ENCODE measurements at places on chromosomes 12 and 14.

DNA sequence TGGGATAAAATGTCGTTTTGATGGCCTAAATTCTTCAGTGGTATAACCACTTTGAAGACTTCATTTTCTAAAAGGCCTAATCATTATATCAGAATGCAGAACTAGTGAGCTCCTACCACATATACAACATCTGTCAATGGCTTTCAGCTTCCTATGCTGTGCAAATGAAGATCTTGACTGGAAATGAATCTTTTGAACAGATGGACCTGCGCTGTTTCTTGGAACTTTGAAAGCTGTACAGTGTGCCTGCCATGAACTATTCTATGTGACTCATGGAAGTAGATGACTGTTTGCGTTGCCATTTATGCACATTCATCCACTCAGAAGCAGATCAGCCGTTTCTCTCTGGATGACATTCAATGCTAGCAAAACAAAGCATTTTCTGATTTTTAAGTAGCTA lies 542.2 kb upstream of the USP15 start:
- DNase-seq = no peak

GRCh38 chr12:72658615-72659014 lies 386.4 kb downstream of the TRHDE start:
- no peak for DNase-seq

DNA sequence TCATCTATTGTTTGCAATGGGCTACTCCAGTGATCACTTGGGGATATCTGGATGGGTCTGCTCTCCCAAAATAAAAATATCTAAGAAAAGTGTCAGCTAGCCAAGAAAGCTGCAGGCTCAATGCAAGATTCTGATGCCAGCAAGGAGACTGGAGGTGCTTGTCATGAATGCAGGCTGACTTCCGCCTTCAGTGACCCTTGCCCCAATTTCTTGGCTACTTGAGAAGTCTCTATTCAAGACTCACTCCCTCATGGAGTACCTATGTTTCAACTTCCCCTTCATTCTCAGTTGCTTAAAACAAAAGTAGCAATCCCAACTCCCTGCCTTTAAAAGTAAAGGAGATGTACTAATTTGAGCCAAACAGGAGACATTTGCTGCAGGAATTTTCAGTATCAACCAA lies 123.9 kb downstream of the GPR65 start:
- DNase-seq = no peak

DNA sequence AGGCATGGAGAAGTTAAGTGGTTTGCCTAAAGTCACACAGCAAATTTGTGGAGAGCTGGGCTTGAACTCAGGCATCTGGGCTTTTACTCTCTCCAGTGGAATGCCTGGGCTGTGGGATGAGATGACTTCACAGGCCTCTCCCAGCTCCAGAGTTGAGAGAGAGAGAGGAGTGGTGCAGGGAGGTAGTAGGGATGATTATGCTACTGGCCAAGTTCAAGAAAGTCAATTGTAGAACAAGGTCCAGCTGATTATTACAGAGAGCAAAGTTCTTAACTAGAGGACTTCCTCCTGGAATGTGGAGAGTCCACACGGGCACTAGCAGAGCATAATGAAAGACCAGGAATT lies 769 bp upstream of the EMP1 start:
- no peak for DNase-seq

DNA sequence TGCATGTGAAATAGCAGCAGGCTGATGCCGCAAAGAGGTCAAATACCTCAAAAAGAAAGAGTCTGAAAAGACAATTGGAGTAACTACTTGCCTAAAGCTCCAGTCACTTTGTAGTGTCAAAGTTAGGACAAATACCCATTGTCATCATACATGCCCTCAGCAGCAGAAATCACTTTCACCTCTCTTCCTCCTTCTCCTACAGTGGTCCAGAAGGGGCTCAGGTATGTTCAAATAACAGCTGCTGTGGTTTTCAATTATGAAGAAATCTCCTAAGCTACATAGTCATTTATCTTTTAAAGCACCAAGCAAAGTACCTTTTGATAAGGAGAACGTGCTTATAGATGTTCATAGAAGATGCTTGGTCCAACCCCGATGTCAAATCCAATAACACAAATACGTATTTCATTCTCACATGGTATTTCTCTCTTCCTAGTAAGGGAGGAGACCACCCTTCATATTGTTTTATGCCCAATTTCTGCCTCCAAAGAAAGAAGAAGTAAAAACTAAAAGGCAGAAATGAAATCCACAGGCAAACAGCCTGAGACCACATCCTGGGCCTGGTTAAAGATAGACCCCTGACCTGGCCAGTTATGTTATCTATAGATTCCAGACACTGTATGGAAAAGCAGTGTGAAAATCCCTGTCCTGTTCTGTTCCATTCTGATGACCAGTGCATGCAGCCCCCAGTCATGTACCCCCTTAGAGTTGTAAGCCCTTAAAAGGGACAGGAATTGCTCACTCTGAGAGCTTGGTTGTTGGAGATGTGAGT lies 23.7 kb downstream of the GYS2 start:
- no peak for DNase-seq

GRCh38 chr12:82959821-82960220 lies 273.1 kb downstream of the TMTC2 start:
- no peak for DNase-seq

GRCh38 chr12:32302218-32303173 lies 96.9 kb upstream of the FGD4 start:
- DNase-seq = no peak

DNA sequence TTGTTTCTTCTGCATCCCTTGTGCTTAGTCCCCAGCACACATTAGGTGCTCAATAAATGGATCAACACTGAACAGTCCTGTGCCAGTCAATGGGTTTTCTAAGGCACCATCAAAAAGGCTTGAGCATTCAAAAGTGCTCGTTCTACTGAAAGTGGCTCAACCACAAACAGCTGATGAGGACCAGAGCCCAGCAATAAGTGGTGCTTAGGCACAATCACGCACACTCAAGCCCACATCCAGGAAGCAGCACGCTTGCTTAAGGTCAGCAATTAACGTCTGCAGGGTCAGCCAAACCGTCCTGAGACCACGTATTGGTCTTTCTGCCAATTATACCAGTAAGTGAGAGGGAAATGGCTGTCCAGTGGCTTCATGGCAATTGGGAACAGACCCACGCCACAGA lies 56.5 kb downstream of the PRIMA1 start:
- DNase-seq = no peak

DNA sequence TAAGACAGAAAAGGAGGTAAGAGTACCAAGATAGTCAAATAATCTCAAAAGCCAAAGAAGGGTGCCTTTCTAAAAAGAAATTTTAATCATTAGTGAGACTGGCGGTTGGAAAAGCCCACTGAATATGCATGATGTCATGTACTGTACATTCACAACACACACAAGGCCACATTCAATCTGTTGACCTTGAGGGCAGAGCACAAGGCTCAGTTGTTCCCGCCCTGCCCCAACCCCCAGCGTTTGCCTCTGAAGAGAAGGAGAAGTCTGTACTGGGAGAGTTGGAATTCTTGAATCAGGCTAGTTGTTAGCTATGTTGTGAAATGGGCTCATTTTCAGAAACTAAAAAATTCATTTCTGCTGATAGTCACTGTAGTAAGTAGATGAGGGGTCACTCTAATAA lies 50.2 kb upstream of the NID2 start:
- DNase-seq = no peak

GRCh38 chr12:6428326-6428725 lies 16.4 kb upstream of the CD27 start:
- no peak for DNase-seq

- DNase-seq = no peak
Measured at GRCh38 chr14:42228611-42229010, 621.9 kb downstream of the LRFN5 start.

- no peak for DNase-seq
Measured at GRCh38 chr12:120470150-120470784, 719 bp upstream of the SRSF9 start.

- DNase-seq = no peak
Measured at GRCh38 chr12:5272018-5272785, 159.7 kb upstream of the NTF3 start.

DNA sequence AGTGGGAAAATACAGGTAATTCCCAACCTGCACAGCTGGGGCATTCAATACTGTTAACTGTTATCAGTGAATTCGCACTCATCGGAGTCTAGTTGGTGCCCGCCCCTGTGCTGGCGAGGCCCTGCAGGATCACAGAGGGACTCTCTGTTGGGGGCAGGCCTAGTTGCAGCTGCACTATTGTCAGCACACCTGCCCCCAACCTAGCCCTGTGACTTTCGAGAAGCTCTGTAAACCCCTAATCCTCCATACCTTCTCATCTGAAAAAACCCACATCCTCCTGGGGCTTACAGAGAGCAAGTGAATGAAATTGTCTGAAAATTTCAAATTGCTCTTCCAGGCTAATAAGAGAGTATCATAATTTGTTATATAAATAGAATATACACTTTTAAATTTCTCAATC lies 132.2 kb upstream of the NUDT4 start:
- peak; percentile 60 for DNase-seq

- no peak for DNase-seq
Measured at GRCh38 chr14:83780321-83780720, 1749.6 kb upstream of the FLRT2 start.

DNA sequence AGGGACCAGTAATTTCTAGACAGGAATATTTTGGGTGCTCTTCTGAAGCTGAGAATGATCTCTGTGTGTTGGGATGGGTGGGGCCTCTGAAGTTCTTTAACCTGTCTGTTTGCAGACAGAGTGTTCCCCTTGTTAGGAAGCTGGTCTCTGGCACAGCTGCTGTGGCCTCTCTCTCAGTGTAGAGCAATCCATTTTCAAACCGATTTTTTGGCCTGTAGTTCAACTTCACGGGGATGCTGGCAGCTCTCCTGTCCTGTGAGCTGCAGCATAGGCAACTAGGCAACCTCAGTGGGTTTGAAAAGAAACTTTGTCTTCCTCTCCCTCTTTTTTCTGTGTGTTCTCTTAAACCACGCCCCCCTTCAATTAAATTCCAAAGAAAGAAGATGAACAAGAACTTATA lies 69.1 kb downstream of the SMOC1 start:
- DNase-seq = no peak

DNA sequence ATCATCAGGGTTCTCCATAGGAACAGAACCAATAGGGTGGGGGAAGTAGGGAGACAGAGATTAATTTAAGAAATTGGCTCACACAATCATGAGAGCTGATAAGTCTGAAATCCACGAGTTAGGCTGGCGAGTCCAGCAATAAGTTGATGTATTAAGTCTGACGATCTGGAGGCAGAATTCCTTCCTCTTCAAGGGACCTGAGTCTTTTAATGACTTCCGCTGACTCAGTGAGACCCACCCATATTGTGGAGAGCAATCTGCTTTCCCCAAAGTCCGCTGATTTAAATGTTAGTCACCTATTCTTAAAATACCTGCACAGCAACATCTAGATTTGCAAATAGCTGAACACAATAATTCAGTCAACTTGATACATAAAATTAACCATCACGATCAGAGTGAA lies 97.8 kb downstream of the SPTSSA start:
- DNase-seq = no peak

- DNase-seq = no peak
Measured at GRCh38 chr14:29548948-29549370, 378.7 kb downstream of the PRKD1 start.

- no peak for DNase-seq
Measured at GRCh38 chr12:41663598-41664265, 475.6 kb downstream of the PDZRN4 start.

GRCh38 chr14:65751510-65751909 lies 339.0 kb downstream of the FUT8 start:
- no peak for DNase-seq

DNA sequence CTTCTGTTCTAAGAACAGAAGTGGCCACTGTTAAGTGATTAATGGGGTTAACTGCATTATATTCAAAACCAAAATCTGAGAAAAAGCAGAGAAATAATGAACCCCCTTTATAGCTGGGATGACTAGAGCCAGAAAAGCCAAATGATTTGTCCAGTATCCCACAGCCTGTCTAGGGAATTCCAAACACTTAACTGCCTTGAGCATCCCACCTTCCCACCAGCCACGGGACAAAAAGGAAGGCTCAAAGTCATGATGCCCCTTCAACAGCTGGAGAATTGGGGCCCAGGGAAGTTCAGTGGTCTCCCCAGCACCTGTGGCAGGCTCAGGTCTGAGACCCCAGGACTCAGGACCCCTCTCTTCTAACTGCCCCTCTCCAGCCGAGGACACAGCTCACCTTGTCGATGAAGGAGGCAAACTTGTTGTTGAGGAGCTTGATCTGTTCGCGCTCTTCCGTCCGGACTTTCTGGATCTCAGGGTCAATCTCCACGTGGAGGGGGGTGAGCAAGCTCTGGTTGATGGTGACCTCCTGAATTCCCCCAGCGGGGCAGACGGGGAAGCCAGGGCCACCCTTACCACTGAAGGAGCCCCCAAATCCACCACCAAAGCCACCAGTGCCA lies 605 bp downstream of the KRT4 start:
- DNase-seq = no peak

- DNase-seq = no peak
Measured at GRCh38 chr14:63760014-63760413, 32.1 kb upstream of the SGPP1 start.

DNA sequence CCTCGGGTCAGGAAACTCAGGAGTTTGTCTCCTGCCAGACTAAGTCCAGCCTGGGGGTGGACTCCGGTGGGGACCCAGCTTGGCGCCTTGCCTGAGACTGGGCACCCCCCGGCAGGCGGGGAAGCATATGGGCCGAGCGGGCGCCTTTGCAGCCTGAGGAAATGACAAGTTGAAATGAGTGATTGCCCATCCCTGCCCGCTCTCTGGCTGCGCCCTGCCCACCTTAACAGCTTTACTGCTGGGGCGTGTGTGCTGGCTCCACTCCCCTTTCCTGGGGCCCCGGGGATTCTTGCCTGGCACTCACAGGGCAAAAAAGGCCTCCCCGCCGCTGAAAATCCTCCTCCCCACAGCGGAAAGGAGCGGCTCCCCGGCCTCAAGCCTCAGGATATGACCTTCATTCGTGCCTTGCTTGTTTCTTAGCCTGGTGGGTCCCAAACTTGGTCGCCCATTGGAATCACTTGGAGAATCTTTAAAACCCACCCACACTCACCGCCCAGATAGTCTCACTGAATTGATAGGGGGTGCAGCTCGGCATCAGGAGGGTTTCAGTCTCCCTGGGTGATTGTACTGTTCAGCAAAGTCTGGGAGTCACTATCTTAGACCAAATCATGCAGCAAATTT lies 1.5 kb downstream of the RFLNA start:
- no peak for DNase-seq

DNA sequence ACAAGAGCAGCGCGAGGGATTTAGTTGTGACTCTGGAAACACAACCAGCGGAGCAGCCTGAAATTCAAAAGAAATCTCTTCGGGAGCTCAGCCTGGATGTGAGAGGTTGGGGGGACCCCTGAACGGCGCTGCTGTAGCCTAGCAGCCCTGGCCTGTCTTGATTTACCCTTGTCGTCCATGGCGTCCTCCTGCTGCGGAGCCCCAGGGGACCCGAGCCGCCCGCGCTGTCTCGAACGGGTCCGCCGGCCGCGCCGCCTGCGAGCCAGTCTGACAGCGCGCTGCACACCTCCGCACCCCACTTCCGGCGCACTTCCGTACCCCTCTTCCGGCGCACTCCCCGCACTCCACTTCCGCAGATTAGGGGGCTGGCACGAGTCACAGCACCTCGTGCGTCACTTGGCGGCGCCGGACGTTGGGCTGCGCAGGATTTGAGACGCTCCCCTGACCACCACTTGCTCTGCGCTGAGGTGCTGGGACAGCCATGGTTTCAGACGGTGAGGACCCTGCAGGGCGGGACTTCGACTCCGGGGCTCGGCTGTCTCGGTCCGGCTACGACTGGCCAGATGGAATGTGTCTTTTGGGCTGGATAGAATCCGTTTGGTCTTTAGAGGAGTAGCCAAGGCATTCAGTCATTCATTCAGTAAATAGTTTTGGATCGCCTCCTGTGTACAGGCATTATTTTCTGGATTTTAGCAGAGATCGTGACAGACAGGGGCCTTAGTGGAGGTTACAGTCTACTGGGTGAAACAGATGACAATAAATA lies at the start of the genes EIF2B1 and GTF2H3:
Gene EIF2B1, minus strand, starts transcription at position 308 of the 763 bp plus-strand sequence. Its CDS starts 129 bp downstream, at position 179.
Gene GTF2H3, plus strand, starts transcription at position 451 of the 763 bp plus-strand sequence. Its CDS starts 31 bp downstream, at position 482.
- DNase-seq = peak; percentile 97

- DNase-seq = peak; percentile 68
Measured at GRCh38 chr12:124391340-124392261, 96.7 kb downstream of the RFLNA start.

All from activated CD8-positive, alpha-beta memory T cell treated with anti-CD3 and anti-CD28 coated beads, Interleukin-2, amount 50 U/mL, for 48 hours (primary cell).